ENCODE measurements at places on chromosomes 3 and 15.

GRCh38 chr3:36542186-36542585, 161.9 kb downstream of the STAC start:
- no peak for DNase-seq

DNA sequence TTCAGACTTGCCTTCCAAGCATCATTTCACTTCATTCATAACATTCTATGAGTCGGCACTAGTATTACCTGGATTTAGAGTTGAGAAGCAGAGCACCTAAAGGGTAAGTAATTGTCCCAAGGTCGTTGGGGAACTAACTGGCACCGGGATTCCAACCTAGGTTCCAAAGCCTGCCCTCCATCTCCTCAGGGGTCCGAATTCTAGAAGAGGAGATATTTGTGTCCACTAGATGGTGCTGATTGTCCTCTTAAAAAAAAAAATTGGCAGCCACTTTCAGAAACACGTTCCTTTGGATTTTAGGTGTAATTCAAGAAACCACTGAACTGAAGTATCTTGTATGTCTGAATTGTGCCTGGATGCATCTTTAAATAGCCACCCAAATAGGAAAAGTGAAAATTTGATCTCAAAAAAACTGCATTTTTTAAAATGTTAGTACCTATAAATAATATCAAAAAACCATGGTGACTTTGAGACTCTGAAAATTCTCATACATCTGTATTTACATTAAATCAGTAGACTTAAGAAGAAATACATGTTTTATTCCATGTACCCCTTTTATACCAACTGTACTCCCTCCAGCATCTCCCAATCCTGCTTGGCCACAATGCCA, 3.9 kb upstream of the FSIP1 start:
- DNase-seq, result peak; percentile 52

- DNase-seq, result no peak
These were observed 205.4 kb upstream of the TRIM42 start for GRCh38 chr3:140472306-140473020.

- no peak for DNase-seq
These were observed 30.4 kb downstream of the TMEM212 start for GRCh38 chr3:171873580-171873979.

DNA sequence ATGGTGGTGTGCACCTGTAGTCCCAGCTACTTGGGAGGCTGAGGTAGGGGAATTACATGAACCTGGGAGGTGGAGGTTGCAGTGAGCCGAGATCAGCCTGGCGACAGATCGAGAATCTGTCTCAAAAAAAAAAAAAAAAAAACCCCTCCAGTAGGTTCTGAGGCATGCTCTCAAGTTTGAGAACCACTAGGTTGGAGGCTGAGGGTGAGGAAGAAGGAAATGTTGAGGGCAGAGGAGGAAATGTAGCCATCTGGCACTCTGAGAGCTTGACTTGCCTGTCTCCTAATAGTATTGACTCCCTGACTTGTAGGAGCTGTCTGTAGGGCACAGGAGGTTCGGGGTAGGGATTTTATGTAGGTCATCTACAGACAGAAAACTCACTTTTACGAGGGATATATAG, 204.6 kb downstream of the OPA1 start:
- no peak for DNase-seq

GRCh38 chr3:177357352-177358090, 160.2 kb upstream of the TBL1XR1 start:
- DNase-seq, result peak; percentile 30

- DNase-seq, result no peak
These were observed 61.2 kb upstream of the MFGE8 start for GRCh38 chr15:88974392-88974791.

GRCh38 chr3:16490062-16490619, 23.4 kb downstream of the RFTN1 start:
- DNase-seq, result no peak

- DNase-seq, result no peak
These were observed 63.9 kb upstream of the TSC22D2 start for GRCh38 chr3:150344079-150344759.

DNA sequence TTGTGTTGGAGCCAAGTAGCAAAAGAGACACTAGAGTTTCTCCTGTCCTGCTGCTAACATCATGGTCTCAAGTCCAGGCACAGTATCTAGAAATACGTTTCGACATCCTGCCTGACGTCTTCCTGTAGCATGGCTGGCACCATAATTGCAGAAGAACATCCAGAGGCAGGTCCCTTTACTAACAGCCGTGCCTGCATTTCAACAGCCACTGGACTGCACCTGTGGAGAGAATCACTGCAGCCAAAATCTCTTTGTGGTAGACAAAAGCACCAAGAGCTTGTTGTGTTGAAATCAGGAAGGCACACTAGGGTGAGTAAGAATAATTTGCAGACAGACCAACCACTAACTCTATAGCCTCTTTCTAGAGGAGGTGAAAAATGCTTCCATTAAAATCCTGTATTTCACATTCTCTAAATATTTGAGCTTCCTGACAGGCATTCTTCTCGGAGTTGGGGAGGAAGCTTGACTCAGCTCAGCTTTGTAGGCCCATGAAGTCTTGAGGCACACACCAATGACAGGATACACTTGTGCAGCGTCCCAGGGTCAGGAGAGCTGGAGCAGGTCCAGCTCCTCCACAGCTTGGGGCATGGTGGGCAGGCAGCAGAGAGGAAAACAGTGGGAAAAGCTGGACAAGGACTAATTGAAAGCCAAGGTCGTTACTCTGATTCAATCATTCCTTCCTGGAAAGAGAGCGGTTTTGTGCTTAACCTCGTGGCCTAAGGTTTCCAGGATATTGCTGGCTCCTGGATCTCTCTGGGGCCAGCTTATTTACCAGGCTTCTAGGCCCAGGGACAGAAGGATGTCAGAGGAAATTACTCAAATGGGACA, 244.9 kb downstream of the FAM43A start:
- DNase-seq, result no peak

- DNase-seq, result no peak
These were observed 216.2 kb downstream of the STT3B start for GRCh38 chr3:31748933-31749295.

DNA sequence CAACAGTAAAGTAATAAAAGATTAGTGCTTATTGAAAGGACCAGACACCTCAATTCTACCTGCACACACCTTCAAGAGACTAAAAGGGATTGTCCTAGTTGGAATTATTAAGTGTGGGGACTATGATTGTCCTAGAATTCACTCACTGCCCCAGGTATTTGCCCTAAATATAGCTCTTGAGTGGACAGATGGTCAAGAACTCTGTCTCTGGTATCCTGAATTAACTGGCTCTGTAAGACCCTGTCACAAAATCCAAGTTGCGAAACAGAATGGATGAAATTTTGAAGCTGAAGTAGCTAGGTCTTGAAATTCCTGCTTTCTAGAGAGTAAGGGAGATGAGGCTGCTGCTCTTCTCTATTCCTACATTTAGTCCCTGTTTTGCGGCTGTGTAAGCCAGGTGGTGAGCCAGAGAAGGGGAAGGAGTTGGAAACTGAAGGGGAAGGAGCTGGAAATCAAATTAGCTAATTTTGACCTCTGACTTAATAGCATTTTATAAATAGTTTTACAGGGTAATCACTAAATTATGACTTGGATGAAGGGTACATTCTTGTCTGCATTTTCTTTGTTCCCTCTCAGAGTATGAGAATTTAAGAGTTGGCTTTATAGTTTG, 34.5 kb downstream of the KBTBD12 start:
- no peak for DNase-seq

DNA sequence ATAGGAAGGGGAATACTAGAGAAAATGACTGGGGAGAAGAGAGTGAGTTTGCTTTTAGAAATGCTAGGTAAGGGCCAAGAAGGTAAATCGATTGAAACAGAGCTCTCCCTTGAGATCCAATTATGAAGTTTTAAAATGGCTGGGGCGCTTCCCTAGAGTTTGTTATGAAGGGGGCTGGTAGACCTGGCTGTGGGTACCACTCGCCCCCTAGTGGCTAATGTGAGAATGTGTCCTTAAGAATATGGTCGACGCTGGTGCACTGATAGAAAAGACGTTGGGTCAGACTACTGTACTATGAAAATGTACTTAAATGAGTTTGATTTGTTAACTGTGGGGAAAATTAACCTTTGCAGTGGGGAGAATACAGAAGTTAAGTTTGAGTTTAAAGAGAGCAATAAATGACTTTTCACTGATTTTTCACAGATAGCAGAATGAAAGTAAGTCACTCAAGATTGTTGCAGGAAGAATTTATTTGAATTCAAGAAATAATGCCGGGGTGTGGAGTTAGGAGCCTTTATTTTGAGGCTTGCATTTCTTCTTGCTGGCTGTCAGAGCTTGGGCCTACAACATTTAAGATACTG, 9.2 kb downstream of the TMPRSS7 start:
- DNase-seq, result peak; percentile 55

DNA sequence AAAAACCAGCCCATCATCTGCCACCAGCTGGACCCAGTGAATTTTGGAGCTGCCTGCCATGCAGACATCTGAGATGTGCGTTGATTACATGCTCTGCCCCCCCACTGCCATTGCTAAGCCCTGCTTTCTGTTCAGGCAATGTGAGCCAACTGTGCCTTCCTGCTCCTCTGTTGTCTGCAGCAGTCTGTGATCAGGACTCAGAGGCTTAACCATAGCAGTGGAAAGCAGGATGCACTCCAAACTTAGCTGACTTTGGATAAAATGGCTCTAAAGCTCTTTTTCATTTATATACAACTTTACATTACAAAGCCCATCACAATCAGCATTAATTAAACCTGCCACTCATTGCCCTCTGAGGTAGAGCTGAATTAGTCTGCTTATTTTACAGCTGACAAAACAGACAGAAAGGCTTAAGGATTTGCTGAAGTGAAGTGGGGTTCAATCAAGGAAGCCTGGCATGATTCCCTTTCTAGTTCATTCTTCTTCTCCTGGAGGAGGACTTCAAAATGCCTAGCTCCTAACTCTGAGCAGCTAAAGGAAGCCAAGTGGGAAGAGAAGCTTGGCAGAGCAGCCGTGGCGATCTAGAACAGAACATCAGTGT, 15.7 kb upstream of the RPS27L start:
- DNase-seq, result no peak

GRCh38 chr15:93358166-93359059, 269.4 kb upstream of the RGMA start:
- no peak for DNase-seq

DNA sequence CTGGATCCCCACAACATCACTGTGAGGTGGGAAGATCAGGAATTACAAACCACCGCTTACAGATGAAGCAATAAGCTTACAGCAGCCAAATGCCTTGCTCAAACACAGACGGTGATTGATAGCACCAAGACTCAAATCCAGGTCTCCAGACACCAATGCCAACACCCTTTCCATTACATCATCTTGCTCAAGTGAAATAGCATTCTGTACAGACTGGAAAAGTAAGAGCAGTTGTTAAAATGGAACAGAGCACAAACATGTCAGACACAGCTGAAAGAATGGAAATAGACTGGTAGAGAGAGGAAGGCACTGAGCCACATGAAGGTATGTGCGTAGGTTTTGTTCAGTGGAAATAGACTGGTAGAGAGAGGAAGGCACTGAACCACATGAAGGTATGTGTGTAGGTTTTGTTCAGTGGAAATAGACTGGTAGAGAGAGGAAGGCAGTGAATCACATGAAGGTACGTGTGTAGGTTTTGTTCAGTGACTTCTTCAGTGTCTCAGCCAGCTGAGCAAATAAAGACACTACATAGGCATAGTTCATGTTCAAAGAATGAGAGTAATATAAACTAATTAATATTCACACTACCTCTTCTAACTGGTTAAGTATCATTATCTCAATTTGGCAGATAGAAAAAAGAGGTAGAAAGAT, 15.6 kb downstream of the CLDN1 start:
- DNase-seq, result peak; percentile 22

- DNase-seq, result no peak
These were observed 3.4 kb upstream of the SYNM start for GRCh38 chr15:99101501-99101900.

DNA sequence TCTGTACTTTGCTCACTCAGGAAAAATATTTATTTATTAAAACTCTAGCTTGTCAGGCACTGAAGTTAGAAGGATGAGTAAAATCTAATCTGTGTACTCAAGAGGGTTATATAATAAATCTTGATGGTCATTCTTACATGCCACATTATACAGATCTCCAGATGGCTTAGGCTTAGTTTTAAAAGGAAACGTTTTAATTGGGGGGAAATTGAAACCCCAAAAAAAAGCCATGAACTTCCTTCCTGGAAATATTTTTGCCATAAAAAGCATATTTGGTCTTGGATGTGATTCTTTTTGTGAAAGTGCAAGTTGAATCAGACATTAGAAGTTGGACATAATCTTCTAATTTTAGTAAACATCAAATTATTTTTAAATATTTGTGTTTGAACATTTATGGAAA, 6.0 kb downstream of the SENP8 start:
- no peak for DNase-seq

Measured in CD4-positive, alpha-beta T cell treated with Interleukin-4 for 1 hour (primary cell).